ENCODE measurements at places on chromosomes 6 and 20.
A peak's percentile ranks its signal among the peaks of the same experiment; 100 is the strongest.

DNA sequence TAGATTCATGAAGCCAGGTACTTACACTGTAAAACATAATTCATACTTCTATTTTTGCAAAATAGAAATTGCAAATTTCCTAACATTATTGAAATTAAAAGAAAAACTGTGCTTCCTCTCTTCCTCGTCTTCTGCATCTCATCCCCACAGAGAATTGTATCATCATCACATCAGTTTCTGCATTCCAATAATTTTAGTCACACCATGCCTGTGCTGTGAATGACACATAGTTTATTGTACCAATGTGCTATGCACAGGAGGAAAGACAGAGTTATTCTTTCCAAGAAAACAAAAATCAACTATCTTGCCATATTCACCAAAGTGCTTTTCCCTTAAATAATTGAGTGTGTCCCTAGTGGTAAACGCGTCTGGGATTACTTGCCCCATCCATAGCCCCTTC is 38.1 kb upstream of the FAM135A start:
- peak; percentile 6 for DNase-seq

- peak; percentile 21 for DNase-seq
Observed at GRCh38 chr6:135183532-135184440, 2.7 kb downstream of the MYB start.

DNA sequence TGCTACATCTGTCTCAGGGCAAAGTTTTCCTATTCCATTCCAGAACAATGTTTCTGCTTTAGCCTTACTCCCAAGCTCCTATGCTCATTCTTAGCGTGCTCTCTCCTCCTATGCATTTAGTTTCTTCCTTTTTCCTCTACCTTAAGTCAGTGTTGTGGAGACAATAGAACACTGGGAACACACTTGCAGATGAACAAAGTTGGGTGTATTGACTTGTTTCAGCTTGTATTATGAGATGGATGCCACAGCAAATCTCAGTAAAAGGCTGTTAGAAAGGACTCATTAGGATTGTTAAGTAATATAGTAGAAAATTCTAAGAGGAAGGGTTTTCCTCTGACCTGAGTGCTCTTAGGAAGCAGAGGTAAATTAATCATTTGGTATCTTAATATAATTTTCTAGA is 48.4 kb downstream of the BMP5 start:
- DNase-seq, result no peak

- DNase-seq, result no peak
Observed at GRCh38 chr6:167870321-167870720, 43.6 kb downstream of the AFDN start.

GRCh38 chr6:169700296-169700695 is 1.5 kb downstream of the WDR27 start:
- no peak for DNase-seq

- DNase-seq, result no peak
Observed at GRCh38 chr6:119193707-119194106, 115.2 kb upstream of the FAM184A start.

GRCh38 chr6:43211955-43212354 is 17.3 kb downstream of the DNPH1 start:
- no peak for DNase-seq

DNA sequence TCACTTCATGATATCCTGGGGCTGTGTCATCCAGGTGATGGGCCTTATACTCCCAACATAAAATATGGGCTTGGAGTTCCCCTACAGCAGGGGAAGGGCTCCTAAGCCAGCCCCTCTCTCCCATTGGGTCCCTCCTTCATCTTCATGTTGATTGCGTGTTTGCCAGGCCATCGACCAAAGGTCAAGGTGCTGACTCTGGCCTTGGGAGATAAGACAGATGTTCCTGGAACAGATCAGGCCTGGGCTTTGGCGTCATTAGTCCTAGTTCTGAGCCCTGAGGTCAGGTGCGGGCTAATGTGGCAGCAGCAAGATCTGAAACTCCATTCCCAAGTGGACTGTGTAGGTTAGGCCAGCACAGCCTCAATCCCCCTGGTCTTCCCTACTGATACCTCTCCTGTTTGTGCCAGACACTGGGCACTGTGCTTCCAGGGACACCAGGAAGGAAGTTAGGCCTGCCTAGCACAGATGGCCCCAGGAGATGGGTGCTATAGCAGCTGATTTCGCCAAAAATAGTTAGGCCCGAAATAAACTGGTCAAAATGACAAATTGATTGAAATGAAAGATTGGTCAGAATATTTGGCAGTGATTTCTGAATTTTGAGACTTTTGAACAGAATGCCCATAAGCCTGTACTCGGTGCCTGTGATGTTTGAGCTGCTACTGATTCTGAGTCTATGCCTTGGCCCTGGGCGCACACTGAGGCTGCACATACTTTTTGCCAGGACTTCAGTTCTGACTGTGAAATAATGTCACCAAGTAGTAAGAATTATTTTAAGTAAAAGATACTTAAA is 28.8 kb downstream of the EPB41L1 start:
- DNase-seq, result no peak

DNA sequence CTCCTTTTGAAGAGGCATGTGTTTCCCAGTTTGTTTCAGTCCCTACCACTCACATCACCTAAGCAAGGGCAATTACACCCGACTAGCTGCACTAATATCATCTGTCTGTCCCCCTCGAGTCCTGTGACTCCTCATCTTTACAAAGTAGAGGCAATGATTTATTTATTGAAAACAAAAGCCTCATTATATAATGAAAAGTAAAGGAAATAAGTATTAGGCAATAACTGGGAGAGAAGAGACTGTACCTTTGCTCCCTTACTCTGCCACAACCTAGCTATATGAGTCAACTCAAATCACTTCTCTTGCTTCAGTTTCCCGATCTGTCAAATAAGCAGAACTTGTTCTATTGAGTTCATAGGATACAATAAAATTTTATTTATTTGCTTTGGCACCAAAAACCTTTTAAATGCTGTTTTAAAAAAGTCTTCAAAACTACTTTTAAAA is 38.9 kb downstream of the CSNK2A1 start:
- no peak for DNase-seq

DNA sequence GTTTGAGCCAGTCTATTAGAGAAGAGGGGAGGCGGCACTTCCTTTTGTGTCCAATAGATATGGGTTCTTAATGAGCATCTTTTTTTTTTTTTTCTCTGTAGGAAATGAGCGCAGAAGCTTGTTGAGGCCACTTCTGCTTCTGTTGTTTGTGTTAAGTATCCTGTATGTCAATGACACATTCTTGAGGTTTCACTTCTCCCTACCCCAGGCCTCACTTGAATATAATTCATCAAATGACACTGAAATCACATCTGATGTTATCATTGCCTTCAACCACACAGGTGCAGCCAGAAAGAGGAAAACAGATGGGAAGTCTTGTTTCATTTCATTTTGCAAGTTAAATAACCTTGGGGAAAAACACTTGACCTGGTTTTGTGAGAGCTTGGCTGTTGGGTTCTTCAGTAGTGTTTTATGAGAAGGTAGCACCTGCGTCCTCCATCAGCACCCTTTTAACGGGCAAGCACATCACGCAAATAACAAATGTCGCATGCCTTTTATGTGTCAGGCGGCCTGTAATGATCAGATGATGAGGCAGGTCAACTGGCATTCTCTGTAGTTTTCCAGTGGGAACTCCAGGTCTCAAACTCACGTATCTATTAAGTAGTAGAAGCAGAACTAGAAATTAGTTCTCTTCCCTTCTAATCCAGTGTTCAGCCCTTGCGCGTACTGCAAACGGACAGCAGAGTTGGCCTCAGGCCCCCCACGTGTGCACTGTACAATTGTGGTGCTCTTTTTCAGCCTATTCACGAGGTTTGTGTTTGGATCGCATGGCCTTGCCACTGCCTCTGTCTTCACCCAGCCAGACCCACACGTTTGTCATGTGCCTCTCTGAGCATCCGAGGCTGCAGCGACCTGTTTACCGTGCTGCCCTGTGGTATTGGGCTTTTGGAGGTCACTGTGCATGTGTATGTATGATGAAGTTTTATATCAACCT is 23.5 kb downstream of the PLEKHG1 start:
- DNase-seq, result no peak

DNA sequence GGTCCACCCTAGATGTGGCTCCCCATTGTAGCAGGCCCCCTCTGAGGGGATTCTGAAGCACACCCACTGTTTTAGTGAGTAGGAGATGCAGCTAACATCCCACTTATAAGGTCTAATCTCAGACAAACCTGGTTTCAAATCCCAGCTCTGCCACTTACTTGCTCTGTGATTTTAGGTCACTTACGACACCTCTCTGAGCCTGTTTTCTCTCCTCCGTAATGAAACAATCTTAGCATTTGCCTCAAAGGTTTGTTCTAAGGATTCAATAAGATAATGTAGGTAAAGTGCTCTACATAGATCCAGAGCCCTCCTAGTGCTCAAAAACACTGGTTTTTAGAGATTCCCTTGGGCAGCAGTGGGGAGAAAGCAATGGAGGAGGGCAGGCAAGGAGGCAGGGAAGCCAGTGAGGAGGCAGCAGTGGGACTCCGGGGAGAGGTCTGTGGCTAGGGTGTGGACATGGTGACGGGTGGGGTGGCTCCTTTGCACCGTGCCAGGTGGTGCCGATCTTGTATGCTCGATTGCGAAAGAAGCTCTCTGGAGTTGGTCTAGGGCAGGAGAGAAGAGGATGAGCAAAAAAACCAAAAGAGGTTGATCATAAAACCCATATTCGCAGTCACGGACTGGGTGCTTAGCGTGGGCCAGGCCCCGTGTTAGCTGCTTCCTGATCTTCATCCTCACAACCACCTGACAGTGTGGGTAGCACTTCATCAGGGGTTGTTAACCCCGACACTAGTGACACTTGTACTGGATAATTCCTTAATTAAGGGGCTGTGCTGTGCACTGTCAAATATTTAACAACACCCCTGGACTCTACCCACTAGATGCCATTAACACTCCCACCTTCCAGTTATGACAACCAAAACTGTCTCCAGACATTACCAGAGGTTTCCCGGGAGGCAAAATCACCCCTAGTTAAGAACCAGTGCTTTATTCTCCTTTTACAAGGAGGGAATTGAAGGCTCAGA is 16.8 kb upstream of the PTGIS start:
- DNase-seq, result no peak

DNA sequence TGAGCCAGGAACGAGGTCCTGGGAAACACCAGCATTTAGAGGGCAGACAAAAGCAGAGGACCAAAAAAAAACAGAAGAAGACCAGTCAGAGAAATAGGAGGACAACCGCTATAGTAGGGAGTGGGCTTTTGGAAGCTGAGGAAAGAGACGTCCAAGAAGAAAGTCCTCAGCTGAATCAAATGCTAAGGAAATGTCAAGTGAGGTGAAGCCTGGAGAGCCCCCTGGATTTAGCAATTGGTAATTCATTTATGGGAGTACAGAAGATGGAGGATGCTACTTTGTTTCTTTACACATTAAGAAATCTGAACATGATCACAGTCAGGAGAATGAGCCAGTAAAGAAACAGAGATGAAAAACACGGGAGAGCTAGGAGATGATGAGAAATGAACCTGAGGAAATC is 41.1 kb downstream of the LRP11 start:
- DNase-seq, result no peak
